ENCODE measurements at places on chromosomes 7 and 10.
A peak's percentile ranks its signal among the peaks of the same experiment; 100 is the strongest.

DNA sequence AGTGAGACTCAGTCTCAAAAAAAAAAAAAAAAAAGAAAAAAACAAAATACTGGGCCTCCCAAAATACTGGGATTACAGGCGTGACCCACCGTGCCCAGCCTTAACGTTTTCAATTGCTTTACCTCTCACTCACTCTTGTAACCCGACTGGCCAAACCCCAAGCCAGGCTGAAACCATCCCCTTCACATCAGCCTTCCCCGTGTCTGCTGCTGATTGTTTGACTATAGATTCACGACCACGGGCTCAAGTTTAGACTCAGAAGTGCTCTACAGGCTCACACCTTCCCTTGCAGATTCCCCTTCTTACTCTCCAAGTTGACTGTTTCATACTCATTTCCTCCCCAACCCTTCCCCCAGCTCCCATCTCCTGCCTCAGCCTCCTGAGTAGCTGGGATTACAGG is 22.3 kb downstream of the TYW1 start:
- DNase-seq: no peak

- DNase-seq: no peak
These were observed 17.5 kb upstream of the NOM1 start for GRCh38 chr7:156932006-156932405.

- DNase-seq: peak; percentile 39
These were observed 2.2 kb downstream of the CRTAC1 start for GRCh38 chr10:98028168-98028770.

DNA sequence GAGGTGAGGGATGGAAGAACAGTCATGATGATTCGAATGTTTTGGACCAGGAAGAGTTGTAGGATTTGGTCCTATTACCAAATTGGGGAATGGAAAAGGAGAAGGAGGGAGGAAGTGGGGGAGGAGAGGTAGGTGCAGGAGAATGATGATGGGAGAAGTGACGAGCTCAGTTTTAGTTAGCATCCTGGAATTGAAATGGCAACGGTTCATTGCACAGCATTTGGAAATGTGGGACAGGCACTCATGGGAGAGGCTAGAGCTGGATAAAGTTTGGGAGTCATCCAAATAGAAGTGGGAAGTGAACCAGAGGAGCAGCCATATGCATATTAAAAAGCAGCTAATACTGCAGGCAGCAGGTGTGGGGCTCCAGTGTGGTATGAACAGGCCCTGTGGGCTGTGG is 253.6 kb downstream of the SORCS3 start:
- no peak for DNase-seq

DNA sequence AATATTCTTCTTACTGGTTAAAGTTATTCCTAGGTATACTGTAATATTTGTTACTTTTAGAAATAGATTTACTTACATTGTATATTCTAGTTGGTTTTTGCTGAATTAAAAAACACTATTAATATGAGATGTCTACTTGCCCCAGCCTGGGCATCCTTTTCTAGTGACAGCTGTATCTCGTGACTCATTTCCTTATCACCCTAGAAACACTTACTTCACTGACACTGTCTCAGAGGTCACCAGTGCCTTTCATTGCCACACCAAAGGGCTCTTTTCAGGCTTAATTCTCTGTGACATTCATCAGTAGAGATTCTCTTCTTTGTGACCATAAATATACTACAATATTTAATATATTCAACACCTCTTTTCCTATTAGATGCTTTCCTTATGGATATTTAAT is 194.7 kb downstream of the GALNT17 start:
- no peak for DNase-seq

- no peak for DNase-seq
These were observed 29.0 kb downstream of the PRPF18 start for GRCh38 chr10:13615650-13616300.

GRCh38 chr10:102813734-102814452 is 23.3 kb downstream of the CYP17A1 start:
- no peak for DNase-seq

DNA sequence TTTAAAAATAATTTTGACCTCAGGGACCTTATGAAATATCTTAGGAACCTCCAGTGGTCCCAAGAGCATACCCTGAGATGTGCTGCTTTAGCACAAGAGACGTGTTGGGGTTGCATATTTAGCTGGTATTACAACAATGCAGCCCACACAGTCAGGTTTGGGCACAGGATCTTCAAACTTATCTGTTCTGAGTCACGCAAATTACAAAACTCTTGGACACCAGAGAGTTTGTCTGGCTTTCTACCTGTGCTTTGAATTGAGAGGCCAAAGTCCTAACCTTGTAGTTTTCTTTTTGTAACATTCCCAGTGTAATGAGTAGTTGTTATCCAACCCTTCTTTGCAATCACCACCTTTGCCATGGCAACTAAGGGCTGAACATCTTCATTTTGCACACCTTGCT is 163.5 kb upstream of the PCLO start:
- no peak for DNase-seq

DNA sequence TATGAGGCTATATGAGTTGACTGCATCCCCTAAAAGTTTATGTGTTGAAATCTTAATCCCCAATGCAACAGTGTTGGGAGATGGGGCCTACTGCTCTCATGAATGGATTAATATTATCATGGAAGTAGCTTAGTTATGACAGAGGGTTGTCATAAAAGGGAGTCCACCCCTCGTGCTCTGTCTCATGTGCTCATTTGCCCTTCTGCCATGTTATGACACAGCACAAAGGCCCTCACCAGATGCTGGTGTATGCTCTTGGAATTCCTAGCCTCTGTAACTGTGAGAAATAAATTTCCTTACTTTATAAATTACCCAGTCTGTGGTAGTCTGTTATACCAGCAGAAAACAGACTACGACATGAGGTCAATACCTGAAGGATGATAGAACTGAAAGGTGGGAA is 17.6 kb upstream of the PANK1 start:
- DNase-seq: no peak

- DNase-seq: no peak
These were observed 320.1 kb upstream of the NFE2L3 start for GRCh38 chr7:25831831-25832411.

DNA sequence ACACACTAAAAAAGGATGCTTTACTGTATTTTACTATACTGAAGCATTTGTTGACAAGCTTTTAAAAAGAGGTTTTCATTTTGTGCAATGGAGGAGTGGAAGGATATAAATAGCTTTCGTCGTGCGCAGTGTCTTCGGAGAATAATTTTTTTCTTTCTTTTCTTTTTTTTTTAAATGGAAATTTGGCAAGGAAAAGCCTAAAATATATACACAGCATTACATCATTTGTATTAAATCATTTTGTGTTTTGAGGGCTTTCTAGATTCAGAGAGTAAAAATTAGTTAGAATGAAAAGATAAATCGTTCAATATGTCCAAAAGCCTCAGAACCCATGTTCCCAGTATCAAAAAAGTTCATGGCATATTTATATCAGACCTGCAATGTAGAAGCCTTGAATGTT is 150.2 kb upstream of the FERD3L start:
- no peak for DNase-seq

GRCh38 chr10:119270762-119271366 is 63.5 kb downstream of the GRK5 start:
- DNase-seq: peak; percentile 27

- no peak for DNase-seq
These were observed 1.8 kb downstream of the LLCFC1 start for GRCh38 chr7:142940966-142941535.

DNA sequence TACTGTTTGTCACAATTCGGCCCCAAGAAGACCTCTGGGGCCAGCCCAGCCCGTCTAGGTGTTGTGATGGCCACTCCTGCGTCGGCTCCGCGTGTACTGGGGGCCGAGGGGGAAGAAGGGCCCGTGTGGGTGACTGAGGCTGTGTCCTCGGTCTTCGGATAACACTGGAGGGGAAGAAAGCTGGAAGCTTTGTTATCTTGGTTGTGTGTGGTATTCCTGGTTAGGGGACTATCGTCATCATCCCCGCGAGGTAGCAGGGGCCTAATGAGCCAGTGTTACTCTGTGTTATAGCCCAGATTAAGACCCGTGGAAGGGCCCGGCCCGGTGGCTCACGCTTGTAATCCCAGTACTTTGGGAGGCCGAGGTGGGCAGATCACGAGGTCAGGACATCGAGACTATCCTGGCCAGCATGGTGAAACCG is 854 bp downstream of the MTG1 start:
- no peak for DNase-seq

DNA sequence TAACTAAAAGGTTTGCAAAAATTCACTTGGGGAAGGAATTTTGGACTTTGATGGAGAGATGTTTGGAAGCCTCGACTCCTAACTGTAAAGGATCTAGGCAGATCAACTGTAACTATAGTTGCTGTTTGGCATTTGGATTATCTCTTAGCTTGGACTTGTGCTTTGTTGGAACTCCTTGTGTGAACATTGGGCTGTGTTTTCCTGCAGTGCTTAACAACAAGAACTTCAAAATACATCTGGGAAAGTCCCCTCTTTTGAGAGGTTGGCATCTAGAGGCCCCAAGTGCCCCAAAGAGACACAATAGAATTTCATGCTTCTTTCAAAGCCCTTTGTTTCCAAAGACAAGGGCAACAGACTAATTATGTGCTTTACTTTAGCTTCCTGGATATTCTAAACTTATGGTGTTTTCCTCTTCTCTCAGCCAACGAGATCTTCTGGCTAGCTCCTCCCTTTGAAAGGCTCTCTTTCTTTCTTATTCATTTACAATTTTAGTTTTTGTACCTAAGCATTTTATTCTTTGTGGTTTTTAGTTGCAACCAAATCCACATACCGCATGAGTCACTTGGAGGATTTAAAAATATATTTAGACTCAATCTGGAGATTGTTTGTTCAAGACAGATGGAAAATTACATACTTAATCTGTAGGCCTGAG is 11.6 kb downstream of the ABCA13 start:
- DNase-seq: no peak

GRCh38 chr7:44238116-44238695 is 37.4 kb downstream of the YKT6 start:
- no peak for DNase-seq

DNA sequence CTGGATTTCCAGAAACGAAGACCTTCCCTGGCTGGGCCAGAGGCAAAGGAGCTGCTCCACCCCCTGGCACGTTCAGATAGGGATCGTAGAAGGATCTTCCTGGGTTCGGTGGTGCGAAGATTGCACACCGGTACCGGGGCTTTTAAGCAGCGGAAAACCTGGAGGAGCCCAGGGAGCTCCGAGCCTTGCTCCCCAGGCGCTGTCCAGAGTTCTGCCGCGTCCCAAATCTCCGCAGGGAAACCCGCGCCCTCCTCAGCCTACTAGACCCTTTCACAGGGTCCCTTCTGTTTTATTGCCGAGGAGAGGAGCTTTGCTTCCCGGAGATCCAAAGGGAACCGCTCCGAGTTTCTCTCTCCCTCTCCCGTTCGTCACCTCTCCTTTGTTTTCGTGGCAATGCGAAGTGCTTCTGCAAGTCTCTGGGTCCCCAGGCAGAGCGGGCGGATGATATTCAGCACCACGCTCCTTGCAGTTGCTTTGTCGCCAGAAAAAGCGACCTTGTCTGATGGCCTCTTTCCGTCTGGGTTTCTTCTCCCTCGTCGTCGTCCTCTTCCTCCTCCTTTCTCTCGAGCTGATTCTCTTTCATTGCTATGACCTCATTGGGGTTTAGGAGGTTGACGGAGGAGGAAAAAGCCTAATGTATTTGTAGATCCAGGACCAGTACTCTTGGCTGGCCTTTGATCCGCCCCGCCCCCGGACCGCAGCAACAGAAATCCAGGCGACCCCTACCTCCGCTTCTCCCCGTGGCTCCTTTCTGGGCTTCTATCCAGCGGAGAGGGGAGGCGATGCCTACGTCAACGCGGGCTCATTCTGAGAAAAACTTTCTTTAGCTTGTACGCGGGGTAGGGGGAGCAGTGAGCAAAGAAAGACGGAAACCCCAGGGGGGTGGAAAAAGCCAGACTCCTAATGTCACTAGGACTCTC is at the start of gene TMEM196:
Gene TMEM196 (minus strand): TSS at position 777 of the 920 bp plus-strand sequence. CDS start 921 bp downstream, outside the sequence.
- DNase-seq: no peak

DNA sequence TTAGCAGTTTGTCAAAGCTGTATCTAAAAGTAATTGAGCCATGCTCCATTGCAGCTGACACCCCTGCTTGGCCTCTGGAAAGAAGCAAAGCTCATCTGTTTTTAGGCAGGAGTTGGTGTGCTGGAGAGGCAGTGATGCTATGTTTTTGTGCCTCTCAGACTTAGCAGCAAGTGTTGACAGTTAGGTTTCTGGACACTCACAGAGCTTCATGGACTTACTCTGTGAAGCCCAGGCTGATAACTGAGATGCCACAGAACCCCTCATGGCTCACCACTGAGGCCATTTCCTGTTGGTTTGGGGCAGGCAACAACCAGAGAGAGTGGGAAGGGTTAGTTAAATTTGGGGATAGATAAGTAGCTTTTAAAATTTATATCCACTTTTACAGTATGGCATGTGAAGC is 59.8 kb downstream of the BTAF1 start:
- no peak for DNase-seq

- DNase-seq: no peak
These were observed 1219.9 kb upstream of the SORCS1 start for GRCh38 chr10:108384378-108384777.

DNA sequence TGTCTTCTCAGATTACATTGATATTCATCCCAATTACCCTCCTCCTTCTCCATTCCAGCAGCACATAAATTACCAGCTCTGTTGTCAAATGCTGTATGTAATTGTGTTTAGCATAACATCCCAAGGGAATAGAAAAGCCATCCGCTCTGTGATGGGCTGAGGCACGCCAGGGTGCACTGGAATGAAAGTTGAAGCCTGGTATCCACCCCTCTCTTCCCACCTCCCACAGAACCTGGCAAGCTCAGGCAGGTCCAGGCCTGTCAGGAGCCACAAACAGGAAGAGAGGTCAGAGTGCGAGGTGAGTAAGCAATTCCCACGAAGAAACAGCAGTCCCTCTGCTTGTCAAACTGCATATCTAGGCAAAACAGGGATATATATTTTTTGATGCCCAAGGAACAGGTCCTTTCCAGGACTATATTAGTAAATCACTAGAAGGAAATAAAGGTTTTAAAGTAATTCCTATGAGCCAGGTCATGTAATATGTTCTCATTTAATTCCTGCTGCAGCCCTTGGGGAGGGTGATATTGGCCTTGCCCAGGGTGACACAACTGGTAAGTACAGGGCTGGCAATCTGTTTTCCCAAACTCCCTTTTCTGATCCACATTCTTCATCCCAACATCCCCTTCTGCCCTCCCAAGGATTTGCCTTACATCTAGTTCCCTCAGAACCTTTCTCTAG is 155.6 kb upstream of the GHITM start:
- no peak for DNase-seq

GRCh38 chr10:93378997-93379730 is 103.0 kb downstream of the MYOF start:
- no peak for DNase-seq

- no peak for DNase-seq
These were observed 261.9 kb downstream of the ARL4A start for GRCh38 chr7:12949060-12949931.

- no peak for DNase-seq
These were observed 577.7 kb upstream of the AUTS2 start for GRCh38 chr7:69020536-69020935.

GRCh38 chr10:73923935-73924598 is 13.1 kb downstream of the PLAU start:
- no peak for DNase-seq

- no peak for DNase-seq
These were observed 86.6 kb downstream of the CABCOCO1 start for GRCh38 chr10:61749291-61749690.
